Activated CD4-positive, alpha-beta T cell treated with anti-CD3 and anti-CD28 coated beads, Interleukin-2, Interleukin-4, amounts not matched to agents 100 ng/mL and 50 ng/mL, durations not matched to agents 16 hours and 8 hours (primary cell): ENCODE measurements at places on chromosomes 1 and 21.

DNA sequence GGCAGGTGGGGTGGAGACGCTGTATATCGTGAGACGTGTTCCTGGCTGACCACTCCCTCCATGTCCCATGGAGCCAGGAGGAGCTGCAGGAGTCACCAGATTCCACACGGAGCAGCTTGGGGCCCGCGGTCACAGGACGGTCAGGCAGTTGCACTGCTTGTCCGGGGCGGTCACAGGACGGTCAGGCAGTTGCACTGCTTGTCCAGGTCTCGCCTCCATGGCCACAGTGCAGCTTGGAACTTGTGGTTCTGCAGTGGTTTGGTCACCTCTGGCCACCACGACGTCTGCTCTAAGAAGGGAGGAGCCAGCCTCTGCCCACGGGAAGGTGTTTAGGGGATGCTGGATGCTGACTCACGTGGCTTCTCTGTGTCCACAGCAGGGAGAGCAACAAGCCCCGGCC is 33.0 kb downstream of the SLX9 start:
- DNase-seq: no peak

- no peak for DNase-seq
Measured at GRCh38 chr1:14909920-14910460, 243.6 kb upstream of the TMEM51 start.

DNA sequence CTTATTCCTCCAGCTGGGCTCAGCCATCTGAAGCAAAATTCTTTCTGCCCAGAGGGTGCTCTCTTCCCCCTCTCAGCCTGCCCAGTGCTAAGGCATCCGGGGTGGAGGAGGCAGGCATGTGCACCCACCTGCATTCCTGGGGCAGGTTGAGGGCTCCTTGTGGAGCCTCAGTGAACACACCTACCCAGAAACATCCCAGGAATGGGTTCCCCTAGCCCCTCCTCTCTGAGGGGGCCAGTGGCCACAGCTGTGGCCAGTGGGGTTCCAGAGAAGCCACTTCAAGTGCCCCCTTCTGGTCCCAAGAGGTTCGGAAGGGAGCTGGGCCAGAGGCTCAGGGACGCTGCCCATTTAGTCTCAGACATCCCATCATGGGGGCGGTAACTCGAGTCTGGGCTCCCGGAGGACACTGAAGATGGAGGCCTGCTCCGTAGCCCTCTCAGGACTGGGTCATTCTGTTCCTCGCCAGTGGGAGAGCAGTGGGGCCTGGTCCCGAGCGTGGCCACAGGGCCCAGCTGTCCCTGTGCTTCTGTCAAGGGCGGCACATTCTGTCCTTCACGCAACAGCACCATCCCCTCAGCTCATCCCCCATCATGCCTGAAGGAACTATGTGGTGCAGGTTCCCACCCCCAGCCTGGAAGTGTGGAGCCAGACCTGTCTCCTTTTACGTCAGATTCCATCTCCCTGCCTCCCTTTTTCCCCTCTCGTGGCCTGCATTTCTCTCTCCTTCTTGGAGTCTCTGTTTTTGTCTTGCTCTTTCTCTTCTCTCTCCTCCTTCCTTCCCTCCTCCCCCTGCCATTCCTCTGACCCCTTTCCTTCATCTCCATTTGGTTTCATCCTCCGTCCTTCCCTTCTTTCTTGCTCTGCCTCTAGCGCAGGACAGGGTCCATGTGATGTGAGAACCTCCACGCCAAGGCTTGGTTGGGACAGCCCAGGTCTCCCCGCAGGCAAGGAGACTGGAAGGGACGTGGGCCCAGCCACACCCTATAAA is 49.6 kb upstream of the KDM4A start:
- DNase-seq: no peak

- no peak for DNase-seq
Measured at GRCh38 chr1:153265457-153265856, 6.0 kb downstream of the LORICRIN start.

DNA sequence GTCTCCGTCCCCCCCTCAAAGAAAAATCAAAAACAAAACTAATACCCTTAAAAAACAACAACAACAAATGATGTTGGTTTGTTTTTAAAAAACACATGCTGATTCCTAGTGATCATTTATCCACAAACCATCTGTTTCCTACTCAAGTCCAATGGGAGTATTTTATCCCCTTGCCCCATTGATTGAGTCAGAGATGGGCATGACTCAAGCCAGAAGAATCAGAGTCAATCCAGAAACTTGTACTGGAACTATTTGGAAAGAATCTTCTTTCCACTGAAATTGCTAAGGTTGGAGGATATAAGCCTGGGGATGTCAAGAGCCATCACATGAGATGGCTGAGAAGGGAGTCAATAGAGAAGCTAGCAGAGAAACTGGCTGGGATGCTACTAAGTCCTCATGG is 176.4 kb downstream of the MIS18A start:
- no peak for DNase-seq

DNA sequence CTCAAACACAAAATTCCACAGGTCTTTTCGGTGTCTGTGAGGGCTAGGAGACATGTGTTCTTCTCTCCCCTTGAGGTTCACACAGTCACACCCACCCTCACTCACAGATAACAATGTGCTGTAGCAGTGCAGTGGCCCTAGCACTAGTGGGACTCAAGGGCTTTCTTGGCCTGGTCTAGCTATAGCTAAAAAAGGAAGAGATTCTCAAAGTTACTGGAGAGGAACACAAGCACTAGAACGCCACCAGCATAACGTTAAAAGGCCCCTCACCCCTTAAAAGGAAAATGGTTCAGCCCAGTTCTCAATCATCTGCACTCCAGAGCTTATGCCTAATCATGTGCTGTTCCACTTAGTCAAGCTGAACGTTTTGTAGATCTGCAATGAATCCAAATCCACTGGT is 39.5 kb downstream of the RGS8 start:
- no peak for DNase-seq

GRCh38 chr1:233518344-233518743 is 95.6 kb upstream of the KCNK1 start:
- DNase-seq: peak; percentile 46

- no peak for DNase-seq
Measured at GRCh38 chr1:160658814-160659193, 12.0 kb upstream of the SLAMF1 start.

- DNase-seq: no peak
Measured at GRCh38 chr1:26349188-26349876, 4.6 kb downstream of the CRYBG2 start.

- no peak for DNase-seq
Measured at GRCh38 chr1:211742889-211743529, 67.6 kb upstream of the NEK2 start.
